Stimulated activated CD8-positive, alpha-beta memory T cell treated with anti-CD3 and anti-CD28 coated beads, Interleukin-4, amount 100 ng/mL, for 4 hours (primary cell): ENCODE measurements at places on chromosomes 13 and 19.

- DNase-seq: no peak
These were observed 5.9 kb upstream of the S1PR5 start for GRCh38 chr19:10523135-10523636.

GRCh38 chr19:10191347-10191746 lies 3.4 kb downstream of the DNMT1 start:
- no peak for DNase-seq

- no peak for DNase-seq
These were observed 295.1 kb downstream of the MYO16 start for GRCh38 chr13:108924541-108924940.

- DNase-seq: no peak
These were observed 6.5 kb upstream of the S1PR4 start for GRCh38 chr19:3171894-3172672.

DNA sequence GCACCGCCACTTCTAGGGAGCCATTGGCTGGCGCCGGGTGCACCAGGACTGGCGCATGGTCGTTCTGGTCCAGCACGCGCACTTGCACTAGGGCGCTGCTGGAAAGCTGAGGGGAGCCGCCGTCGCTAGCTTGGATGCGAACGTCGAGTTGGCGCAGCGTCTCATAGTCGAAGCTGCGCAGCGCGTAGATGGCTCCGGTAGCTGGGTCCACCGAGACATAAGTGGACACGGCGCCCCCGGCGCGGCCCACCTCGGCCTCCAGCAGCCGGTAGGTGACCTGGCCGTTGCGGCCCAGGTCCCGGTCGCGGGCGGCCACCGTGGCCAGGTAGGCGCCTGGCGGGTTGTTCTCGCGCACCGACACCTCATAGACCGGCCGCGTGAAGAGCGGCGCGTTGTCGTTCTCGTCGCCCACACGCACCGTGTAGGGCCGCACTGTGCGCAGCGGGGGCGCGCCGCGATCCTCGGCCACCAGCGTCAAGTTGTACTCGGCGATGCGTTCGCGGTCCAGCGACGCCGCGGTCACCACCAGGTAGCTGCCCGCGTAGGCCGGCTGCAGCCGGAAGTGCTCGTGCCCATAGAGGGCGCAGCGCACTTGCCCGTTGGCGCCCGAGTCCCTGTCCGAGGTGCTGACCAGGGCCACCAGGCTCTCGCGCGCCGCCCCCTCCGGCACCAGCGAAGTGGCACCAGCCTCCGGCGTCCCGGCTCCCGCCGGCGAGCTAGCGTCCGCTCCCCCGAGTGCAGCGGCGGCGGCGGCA lies 1.7 kb downstream of the PCDH8 start:
- no peak for DNase-seq

- DNase-seq: no peak
These were observed 193.7 kb downstream of the RFC3 start for GRCh38 chr13:34011552-34012085.

GRCh38 chr13:34153428-34154180 lies 335.7 kb downstream of the RFC3 start:
- DNase-seq: no peak

- DNase-seq: no peak
These were observed 18.3 kb downstream of the KCNN1 start for GRCh38 chr19:17985037-17985818.

GRCh38 chr13:113742000-113742441 lies 17.0 kb upstream of the TMEM255B start:
- no peak for DNase-seq

DNA sequence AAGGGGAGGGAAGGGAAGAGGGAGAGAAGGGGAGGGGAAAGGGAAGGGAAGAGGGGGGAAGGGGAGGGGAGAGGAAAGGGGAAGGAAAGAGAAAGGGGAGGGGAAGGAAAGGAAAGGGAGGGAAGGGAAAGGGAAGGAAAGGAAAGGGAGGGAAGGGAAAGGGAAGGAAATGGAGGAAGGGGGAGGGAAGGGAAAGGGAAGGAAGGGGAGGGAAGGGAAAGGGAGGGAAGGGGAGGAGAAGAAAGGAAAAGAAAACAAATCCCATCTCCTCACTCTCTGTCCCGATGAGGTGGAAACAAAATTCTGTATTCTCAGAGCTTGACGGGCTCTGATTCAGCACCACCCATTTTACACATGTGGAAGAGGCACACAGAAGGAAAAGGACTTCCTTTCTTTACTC lies 51.4 kb upstream of the SIN3B start:
- no peak for DNase-seq

- DNase-seq: no peak
These were observed 1.6 kb downstream of the CYSLTR2 start for GRCh38 chr13:48655291-48655690.

DNA sequence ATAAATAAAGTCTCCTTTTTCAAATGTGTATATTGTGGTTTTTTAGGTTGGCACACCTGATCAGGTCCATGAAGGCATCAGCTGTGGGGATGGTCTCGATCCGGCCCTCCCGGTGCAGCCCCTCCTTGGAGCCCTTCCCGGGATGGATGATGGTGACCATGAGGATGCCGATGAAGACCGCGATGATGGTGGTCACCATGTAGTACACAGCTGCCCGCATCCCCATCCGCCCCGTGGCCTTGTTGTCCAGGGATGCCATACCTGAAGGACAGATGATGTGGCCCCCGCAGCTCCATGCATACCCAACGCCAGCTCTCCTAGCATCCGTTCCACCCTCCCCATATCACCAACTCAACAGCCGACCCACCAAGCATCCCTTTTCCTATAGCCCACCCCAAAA lies 11.4 kb downstream of the SLC1A6 start:
- no peak for DNase-seq

GRCh38 chr19:17490411-17490810 lies 20.1 kb downstream of the SLC27A1 start:
- DNase-seq: no peak

GRCh38 chr19:10517760-10518443 lies 655 bp upstream of the S1PR5 start:
- no peak for DNase-seq

- no peak for DNase-seq
These were observed 14.5 kb downstream of the ERFL start for GRCh38 chr19:41913538-41914423.

DNA sequence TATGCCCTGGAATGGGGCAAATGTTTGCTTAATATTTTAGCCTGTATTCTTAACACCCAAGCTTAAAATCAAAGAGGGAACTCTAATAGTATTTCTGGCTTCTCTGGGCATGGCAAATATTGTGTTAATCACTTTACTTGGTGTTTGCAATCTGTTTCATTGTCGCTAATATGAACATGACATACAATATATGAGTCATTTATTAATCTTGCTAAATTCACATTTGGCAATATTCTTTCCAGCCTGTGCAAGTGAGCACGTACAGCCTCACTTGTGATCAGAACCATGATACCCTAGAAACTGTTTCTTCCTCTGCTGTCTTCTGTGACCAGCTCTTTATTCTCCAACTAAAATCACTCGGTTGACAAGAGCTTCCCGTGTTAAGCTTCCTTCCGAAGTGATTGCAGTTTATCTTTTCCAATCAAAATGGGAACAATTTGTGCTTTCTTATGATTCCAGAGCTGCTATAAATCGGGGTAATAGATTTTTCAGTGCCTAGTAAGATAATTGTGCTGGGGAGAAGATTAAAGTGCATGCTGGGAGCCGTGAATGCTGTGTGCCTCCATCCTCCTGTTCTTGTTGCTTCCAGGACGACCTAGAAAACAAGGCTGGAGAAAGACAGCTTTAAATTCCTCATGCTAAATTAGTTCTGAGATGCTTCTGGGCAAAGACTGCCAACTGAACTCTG lies 153.0 kb upstream of the TMTC4 start:
- no peak for DNase-seq

- no peak for DNase-seq
These were observed 14.5 kb downstream of the DAZAP1 start for GRCh38 chr19:1421958-1422305.

DNA sequence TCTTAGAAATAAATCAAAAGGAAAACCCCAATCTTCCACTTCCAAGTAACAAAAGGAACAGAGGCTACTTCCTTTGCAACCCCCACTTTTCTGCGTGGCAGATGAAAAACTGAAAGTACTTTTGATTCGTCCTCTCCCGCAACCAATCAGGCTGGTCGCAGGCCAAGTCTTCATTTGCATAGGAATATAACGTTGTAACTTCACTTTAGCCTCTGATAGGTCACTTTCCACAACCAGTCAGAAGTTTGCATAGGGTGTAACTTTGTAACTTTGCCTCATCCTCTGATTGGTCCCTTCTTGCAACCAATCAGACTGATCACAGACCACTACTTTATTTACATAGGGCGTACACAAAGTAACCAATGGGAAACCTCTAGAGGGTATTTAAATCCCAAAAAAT lies 37.2 kb downstream of the TGDS start:
- no peak for DNase-seq

DNA sequence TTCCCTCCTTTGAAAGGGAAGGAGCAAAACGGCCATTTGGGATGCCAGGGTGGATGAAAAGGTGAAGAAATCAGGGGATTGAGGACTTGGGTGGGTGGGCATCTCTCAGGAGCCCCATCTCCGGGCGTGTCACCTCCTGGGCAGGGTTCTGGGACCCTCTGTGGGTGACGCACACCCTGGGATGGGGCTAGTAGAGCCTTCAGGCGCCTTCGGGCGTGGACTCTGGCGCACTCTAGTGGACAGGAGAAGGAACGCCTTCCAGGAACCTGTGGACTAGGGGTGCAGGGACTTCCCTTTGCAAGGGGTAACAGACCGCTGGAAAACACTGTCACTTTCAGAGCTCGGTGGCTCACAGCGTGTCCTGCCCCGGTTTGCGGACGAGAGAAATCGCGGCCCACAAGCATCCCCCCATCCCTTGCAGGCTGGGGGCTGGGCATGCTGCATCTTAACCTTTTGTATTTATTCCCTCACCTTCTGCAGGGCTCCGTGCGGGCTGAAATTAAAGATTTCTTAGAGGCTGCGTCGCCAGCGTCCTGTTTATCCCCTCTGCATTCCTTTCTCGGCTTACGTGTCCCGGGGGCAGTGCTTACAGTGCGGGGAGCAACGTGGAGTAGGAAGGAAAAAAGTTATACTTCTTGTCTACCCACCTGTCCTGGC lies 15.2 kb upstream of the S1PR4 start:
- peak; percentile 47 for DNase-seq

GRCh38 chr13:44368599-44369368 lies 4.8 kb upstream of the SERP2 start:
- no peak for DNase-seq

GRCh38 chr13:24982333-24982999 lies 113.5 kb upstream of the PABPC3 start:
- DNase-seq: no peak

- no peak for DNase-seq
These were observed 18.3 kb downstream of the RASA3 start for GRCh38 chr13:114114006-114114640.

- DNase-seq: no peak
These were observed 932.5 kb upstream of the MIR17HG start for GRCh38 chr13:90414691-90415596.

- DNase-seq: no peak
These were observed at the start of gene SLC15A1 for GRCh38 chr13:98752467-98753290. SLC15A1 (minus strand) TSS chr13:98752672; CDS start chr13:98752598, 74 bp downstream.

- DNase-seq: no peak
These were observed 13.3 kb downstream of the ZNF560 start for GRCh38 chr19:9485140-9485539.

DNA sequence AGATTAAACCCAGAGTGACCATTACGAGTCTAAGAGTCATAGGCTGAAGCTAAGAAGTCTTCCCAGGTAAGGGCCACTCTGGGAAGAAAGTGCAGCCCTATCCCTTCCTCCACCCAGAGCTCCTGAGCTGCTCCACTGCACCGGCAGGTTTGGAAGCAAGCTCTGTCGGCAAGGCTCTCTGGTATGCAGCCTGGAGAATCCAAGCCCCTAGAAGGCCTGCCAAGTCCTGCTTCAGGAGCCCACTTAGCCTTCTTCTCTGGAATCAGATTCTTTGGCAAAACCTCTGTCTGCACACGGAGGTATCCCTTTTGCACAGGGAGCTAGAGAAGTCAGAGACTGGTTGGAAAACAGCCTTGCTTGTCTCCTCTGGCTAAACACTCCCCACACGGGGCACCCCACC lies 58.5 kb downstream of the CEBPG start:
- no peak for DNase-seq

GRCh38 chr13:109395014-109395413 lies 391.4 kb downstream of the IRS2 start:
- DNase-seq: no peak

DNA sequence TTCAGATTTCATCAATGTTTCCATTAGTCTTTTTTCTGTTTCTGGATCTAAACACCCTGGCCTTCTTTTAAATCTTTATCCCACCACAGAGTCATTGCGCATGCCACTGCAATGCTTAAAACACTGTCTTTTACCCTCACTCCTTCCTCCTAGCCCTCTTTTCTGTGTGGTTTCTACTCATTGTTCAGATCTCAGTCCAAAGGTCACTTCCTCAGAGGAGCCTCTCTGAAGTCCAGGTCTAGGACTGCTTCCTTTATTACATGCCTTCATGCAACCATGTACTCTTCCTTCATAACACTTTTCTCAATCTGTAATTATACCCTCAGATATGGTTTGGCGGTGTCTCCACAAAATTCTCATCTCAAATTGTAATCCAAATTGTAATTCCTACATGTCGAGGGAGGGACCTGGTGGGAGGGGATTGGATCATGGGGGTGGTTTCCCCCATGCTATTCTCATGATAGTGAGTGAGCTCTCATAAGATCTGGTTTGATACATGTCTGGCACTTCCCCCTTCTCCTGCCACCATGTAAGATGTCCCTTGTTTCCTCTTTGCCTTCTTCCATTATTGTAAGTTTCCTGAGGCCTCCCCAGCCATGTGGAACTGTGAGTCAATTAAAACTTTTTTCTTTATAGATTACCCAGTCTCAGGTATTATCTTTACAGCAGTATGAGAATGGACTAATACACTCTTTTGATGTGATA lies 808.9 kb downstream of the DIAPH3 start:
- no peak for DNase-seq

DNA sequence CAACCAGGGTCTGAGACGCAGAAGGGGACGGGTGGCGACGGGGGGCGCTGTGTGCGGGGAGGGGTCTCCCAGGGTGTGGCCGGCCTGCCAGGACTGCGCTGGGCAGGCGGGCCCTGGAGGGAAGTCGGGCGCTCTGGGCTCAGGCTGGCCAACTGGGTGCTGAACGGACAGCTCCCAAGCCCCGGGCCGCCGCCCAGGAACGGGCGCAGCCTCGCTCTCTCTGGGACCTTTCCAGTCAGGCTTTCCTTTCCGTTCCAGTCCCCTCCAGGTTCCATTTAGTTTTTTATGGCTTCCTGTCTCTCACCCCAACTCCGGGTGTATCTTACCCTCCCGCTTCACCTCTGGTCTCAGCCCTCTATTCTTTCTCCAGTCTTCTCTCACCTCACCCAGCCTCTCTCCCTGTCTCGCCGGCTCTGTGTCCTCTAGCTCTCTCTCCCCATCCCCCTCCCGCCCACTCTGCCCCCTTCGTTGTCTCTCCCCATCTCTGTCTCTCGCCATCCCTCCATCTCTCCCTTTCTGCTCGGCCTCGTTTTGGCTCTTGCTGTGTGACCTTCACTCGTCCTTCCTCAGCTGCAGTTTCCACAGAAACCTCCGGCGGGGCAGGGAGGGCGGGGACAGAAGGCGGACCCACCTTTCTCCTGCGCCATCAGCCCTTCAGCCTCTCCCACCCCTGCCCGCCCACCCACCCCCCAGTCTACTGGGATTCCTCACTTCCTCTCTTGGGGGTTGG lies 3.3 kb upstream of the ATP1A3 start:
- no peak for DNase-seq

- DNase-seq: no peak
These were observed 202.9 kb downstream of the SUCLA2 start for GRCh38 chr13:47798194-47798593.
